Eye (tissue), 1 donor: ENCODE measurements at places on chromosomes 2 and 18.

- no peak for DNase-seq
Measured at GRCh38 chr2:105256431-105257047, 15.0 kb downstream of the GPR45 start.

DNA sequence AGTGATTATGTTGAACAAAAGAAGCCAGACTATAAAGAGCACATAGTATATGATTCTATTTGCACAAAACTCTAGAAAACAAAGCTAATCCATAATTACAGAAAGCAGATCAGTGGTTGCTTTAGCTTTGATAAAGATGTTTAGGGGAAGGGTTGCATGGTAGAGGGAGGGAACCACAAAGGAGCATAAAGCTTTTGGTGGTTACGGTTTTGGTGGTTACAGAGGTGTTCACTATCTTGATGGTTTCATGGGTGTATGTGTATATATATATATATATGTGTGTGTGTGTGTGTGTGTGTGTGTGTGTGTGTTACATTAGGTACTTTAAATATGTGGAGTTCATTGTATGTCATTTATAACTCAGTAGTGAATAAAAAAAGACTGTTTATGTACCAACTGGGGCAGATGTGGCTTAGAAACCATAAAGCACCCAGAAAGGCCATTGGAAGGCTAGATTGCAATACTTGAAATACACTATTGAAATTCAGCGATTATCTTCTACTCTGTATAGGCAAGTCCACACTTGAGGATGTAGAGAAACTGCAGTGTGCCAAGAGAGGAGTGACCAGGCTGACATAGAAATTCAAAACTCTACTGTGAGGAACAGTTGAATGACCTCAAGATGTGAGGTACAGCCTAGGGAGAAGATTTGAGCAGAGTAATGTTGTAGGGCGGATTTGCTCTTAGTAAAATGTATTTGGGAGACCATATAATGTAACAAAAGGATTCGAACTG is 60.6 kb downstream of the CAB39 start:
- DNase-seq = no peak

- DNase-seq = no peak
Measured at GRCh38 chr2:227713291-227713690, 4.5 kb downstream of the SLC19A3 start.

GRCh38 chr18:51911584-51911983 is 428.4 kb upstream of the DCC start:
- DNase-seq = no peak

- peak; percentile 54 for DNase-seq
Measured at GRCh38 chr2:204150721-204151120, 214.2 kb downstream of the ICOS start.

DNA sequence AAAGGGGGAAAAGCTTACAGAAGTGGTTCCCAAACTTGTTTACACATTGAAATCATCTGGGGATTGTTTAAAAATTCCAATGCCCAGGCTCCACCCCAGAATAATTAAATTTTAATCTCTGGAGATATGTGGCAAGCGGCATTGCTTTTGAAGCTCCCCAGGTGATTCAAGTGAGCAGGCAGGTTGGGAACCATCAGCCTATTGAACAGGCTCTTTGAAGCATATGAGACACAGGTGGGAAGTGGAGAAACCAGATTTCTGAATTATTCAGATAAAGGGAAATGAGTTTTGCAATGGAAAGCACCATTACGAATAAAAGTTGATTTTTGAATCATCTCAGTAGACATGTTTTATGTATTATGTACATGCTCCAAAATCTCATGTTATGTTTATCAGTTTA is 57.6 kb upstream of the NOSTRIN start:
- DNase-seq = no peak

GRCh38 chr2:182941919-182942318 is 75.5 kb upstream of the FRZB start:
- peak; percentile 16 for DNase-seq

- DNase-seq = peak; percentile 73
Measured at GRCh38 chr2:233832869-233833311, 21.4 kb downstream of the HJURP start.

GRCh38 chr2:119760956-119761275 is 1.2 kb downstream of the PTPN4 start:
- peak; percentile 63 for DNase-seq

DNA sequence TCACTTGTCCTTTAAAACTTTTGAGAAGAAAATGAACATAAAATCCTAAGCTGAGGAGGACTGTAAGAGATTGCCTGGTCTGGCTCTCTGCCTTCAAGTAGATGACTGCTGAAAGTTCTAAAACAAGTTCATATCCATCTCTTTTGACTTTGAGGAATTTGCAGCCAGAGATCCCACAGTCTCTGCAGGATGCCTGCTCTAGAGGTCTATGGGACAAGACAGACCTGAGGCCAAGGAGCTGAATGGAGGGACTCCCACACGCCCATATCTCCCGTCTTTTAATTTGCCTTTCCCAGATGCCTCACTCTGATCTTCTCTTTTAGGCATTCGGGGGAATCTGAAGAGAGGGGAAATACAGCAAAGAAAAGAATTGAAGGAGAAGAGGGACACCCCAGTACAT is 255.9 kb upstream of the RASGRP3 start:
- no peak for DNase-seq

DNA sequence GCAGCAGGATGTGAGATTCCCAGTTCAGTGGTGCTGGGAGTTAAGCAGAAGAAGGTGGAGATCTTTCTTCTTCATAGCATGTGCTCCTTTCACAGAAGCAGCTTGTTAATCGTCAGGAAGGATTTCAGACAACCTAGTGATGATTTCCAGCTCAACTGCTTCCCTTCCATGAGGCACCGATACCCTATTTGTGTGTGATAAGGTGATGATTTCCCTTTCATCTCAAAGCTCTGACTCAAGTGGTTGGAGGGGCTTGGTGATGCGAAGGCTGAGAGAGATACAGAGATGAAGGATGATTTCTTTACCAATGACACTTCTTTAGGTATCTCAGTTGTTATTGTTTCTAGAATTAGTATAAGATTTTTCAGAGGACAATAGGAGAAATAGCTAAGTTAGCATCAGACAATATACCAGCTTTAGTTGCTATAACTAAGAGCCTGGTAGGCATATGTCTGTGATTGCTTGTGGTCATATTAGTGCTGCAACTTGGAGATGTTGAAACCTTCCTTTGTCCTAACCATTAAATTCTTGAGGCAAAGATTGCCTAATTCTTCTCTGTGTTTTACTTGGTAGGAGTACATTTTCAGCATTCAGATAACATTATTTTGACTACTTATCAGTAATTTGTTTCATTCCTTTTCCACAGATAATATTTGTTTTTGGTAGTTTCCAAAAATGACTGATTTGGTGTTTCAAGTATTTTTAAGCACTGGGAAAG is 111.3 kb downstream of the PLCL1 start:
- no peak for DNase-seq

GRCh38 chr2:195686564-195686963 is 29.5 kb downstream of the SLC39A10 start:
- DNase-seq = no peak

- DNase-seq = no peak
Measured at GRCh38 chr2:36993841-36994620, 27.7 kb upstream of the STRN start.

GRCh38 chr18:46402945-46403344 is 254.1 kb downstream of the LOXHD1 start:
- DNase-seq = no peak

DNA sequence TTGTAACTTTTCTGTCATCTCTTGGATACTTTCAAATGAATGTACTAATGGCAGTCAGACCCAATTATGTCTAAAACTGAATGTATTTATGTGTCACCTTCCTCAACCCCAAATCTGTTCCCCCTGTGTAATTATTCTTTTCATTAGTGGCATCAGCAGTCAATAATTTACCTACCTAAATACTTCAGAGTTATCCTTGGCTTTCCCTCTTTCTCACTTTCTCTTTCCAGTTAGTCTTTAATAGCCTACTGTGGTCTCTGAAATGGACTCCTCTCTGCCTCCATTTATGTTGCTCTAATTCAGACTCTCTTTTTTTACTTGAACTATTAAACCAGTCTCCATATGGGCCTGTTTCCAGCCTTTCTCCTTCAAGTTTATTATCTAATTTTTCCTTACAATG is 21.0 kb downstream of the C18orf63 start:
- no peak for DNase-seq

GRCh38 chr2:215455958-215456357 is 20.1 kb upstream of the FN1 start:
- no peak for DNase-seq

GRCh38 chr18:837922-838321 is 25.9 kb upstream of the YES1 start:
- no peak for DNase-seq

GRCh38 chr18:59485382-59485781 is 126.3 kb upstream of the LMAN1 start:
- no peak for DNase-seq

GRCh38 chr2:18154259-18154658 is 275.8 kb downstream of the KCNS3 start:
- no peak for DNase-seq

DNA sequence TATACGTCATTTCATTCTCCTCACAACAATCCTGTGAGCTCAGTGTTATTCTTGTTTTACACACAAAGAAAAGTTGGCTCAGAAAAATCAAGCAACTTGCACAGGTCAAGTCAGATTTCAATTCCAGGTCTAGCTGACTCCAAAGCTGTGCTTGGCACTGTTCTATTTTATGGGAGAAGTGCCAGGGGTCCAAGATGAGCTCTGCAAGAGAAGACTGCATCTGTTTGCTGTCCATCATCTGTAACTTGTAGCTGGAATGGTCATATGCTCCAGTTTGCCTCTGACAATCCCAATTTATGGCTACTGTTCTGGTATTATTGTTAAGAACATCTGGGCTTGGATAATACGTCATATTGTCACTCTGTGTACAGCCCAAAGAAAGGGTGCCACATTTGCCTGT is 28.9 kb downstream of the KCNF1 start:
- DNase-seq = no peak
